ENCODE measurements at places on chromosomes 5 and 9.

GRCh38 chr5:32193591-32193990 lies 19.5 kb upstream of the GOLPH3 start:
- no peak for DNase-seq

- DNase-seq, result no peak
These were observed 298.0 kb upstream of the PTPRD start for GRCh38 chr9:10910779-10911178.

GRCh38 chr9:82571540-82571939 lies 491.4 kb downstream of the RASEF start:
- DNase-seq, result no peak

DNA sequence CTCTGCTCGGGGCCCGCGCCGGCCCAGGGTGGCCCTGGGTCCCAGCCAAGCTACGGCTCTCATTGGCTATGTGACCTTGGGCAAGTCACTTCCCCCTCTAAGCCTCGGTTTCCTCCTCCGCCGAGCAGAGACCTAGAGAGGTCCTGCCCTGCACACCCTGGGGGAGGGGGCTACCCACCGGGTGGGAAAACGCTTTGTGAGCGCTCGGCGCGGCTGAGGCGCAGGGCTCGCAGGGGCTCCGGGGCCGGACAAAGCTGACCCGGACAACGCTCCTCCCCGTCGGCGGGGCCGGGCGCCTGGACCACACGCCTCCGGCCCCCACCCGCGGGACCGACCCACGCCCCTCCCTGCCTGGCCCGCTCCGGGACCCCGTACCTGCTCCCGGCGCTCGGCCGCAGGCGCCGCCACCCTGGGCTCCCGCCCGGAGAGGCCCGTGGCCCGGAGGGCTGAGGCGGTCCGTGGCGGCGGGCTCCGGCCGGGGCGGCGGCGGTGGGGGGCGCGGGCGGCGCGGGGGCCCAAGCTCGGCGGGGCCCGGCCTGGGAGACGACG lies 85.7 kb upstream of the MELK start:
- peak; percentile 27 for DNase-seq

GRCh38 chr5:137015540-137016116 lies 483.5 kb downstream of the SPOCK1 start:
- no peak for DNase-seq

DNA sequence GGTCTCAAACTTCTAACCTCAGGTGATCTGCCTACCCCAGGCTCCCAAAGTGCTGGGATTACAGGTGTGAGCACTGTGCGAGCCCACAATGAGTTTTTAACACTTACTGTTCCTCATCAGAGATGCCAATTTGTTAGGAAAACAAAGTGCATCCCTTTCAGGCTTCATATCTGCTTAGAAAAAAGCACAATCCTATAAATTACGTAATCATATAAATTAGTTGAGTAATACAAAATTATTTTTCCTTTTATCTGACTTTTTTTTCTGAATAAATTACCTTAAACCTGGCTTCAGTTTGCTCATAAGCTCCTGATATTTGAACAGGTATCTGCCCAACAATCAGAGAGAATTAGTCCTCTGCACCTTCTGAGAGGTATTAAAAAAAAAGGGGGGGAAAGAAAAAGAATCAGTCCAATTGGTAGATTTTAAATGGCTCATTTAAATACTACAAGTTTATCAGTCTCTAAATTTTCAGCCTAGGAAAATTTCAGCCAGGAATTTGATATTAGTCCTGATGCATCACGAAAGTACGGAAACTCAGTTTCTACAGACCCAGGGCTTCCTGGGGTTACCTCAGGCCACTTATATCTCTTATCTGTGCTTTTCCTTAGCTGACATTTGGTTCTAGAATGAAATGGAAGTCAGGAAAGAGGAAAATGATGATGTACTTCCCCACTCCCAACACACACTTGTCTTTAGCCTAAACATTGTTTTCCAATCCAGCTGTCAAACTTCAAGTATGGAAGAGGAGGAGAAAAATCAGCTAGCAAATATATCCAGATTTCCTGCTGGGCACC lies 26.8 kb downstream of the ITGA1 start:
- no peak for DNase-seq

GRCh38 chr5:1119312-1119831 lies 7.5 kb upstream of the SLC12A7 start:
- DNase-seq, result no peak

Measured in activated CD4-positive, alpha-beta T cell treated with anti-CD3 and anti-CD28 coated beads, Interleukin-2, amount 50 U/mL, for 24 hours (primary cell).